ENCODE measurements at places on chromosomes 5 and 9.

DNA sequence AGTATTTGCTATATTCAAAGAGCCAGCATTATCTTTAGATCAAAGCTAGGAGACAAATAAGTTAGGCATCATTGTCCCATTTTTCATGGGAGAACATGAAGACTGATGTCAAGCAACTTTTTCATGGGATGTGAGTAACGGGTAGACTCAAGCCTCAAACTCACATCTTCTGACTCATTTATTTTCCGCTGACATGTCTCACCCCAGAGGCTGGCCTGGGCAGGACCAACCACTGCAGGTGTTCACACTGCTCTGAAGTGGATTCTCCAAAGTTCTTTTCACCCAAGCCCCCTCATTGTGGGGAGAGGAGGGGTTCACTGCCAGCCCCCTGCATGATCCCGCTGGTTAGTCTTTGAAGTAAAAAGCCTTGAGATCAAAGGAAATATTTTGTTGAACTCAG lies 34.9 kb upstream of the BASP1 start:
- no peak for DNase-seq

DNA sequence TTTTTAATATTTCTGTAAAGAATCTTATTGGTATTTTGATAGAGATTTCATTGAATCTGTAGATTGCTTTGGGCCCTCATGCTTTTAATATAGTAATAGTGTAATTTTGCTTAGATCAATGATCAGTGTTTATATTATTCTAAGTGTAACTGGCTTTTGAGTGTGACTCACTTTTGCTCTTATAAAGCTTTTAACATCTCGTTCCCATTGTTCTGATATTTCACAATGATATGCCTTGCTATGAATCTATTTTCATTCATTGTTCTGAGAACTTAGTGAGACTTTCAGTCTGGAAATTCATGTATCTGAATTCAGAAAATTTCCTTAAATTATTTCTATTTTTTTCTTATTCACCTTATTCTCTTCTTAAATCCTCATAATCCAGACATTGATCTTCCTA lies 13.5 kb upstream of the MAMDC2 start:
- no peak for DNase-seq

DNA sequence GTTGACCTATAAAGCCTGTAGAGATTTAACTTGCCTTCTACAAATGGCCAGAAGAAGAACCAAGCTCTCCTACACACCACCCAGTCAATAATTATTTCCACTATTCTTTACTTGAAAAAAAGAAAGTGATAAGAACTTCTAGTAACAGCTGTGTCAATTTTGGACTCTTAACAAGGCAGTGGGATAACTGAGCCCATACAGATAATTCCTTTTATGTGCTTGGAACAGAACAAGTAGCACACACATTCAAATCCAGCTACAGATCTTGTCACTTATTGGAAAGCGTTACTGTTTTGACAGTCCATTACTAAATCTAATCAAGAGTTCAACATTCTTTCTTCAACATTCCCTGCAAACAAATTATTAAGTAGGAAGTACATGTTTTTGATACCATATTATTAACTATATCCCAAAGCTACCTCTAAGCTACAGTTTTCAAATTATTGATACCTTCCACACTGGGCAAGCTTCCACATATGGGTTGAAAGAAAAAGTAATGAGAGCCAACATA lies 6.3 kb downstream of the PTGER4 start:
- no peak for DNase-seq

DNA sequence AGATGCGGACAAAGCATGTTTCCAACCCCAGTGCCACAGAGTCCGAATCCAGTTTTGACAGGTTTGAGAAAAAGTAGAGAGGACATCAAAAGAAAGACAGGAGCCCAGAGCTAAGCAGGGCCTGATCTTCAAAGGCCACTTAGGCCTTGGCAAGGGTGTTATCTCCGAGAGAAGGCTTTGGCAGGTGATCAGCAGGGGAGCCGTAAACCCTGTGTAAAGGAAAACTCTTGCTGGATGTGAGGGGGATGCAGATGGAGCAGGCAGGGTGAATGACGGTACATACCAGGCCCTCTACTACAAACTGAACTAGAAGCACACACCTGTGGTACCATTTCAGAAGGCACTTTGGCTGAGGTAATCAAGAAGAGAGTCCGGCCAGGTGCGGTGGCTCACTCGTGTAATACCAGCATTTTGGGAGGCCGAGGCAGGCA lies 1.4 kb upstream of the HNRNPH1 start:
- no peak for DNase-seq

DNA sequence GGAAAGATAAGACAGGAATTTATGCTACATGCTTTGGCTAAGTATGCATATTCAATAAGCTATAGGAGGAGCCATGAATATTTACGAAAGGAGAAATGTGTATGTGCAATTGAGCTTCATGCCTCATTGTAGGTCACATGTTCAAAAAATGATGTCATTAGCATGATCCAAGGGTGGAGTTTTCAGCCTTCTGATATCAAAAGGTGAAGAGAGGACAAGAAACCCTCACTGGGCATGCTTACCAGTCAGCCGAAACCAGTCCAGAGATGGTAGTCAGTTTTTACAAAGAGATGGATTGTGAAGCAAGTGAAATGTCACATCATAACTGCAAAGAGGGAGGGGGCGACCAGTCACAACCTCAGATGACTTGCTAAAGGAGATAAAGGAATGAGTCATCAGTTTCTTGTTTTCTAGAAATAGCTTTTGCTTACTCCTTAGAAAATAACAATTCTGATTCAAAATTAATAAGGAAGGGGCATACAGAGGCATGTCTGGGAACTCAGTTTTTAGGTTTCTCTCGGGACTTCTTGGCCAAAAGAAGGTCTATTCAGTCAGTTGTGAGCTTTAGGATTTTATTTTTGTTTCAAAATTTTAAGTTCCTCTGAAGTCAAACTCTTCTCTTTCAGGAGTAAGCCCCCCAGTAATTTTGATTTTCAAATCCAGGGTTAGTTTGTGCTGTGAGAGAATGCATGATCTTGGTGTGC lies 1067.8 kb upstream of the EDIL3 start:
- no peak for DNase-seq

- no peak for DNase-seq
Measured at GRCh38 chr9:34928921-34929320, 29.2 kb upstream of the PHF24 start.

- no peak for DNase-seq
Measured at GRCh38 chr9:68775003-68775730, 70.1 kb downstream of the PIP5K1B start.

- DNase-seq: no peak
Measured at GRCh38 chr9:37146410-37146809, 26.0 kb downstream of the ZCCHC7 start.

GRCh38 chr5:146633323-146633764 lies 117.4 kb upstream of the GPR151 start:
- no peak for DNase-seq

DNA sequence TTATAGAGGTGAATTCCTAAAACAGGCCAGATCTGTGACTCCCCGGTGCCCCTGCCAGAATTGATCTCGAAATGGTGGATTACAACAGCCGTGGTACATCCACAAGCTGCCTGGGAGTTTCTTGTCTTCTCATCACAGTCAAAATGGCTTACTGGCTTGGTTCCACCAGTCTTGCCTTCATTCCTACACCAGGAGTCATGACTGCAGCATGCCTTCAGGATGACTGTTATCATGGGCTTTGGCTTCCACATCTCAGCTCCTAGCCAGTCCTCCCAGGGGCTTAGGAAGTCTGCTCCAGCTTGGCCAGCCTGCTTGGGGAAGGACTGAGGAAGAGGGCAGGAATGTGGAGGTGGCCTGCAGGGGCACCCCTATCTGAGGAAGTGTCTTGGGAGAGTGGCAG lies 132.9 kb upstream of the NR3C1 start:
- no peak for DNase-seq

DNA sequence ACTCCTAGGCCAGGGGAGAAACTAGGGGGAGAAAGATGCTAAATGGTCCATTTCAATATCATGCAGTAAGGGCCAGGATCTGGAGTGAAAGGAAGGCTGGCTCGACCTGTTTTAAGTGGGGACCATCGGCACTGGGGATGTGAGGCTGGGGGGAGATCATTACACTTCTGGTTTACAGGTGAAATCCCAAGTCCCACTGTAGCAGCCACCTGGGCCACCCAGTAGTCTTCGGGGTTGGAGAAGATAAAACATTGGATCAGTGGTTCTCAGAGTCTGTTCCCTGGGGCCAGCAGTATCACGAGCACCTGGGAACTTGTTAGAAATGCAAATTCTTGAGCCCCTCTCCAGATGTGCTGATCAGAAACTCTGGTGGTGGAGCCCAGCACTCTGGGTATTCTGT lies 111.3 kb upstream of the ALDH1B1 start:
- no peak for DNase-seq

DNA sequence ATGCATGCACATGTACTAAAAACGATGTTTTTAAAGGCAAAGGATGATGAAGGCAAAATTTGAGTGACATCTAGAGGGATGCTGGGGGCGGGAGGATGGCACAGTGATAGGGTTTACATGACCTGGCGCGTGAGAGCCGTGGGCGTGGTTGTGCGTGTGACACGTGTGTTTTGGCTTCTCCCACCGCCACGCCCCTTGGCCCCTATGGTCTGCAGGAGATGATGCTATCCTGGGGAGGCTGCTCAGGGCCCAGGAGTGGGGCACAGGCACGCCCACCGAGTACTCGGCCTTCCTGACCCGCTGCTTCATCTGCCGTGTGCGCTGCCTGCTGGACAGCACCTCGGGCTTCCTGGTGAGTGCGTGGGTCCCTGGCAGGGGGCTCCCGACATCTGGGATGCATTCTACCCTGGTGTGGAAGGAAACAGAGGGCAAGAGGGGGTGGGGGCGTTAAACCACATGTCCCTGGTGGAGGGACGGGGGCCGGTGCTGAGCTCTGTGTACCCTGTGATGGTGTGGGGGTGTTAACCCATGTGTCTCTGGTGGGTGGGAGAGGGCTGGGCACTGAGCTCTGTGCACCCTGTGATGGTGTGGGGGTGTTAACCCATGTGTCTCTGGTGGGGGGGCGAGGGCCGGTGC lies 19.2 kb upstream of the EXOC3 start:
- no peak for DNase-seq

GRCh38 chr9:105735366-105735765 lies 41.0 kb downstream of the TMEM38B start:
- no peak for DNase-seq

DNA sequence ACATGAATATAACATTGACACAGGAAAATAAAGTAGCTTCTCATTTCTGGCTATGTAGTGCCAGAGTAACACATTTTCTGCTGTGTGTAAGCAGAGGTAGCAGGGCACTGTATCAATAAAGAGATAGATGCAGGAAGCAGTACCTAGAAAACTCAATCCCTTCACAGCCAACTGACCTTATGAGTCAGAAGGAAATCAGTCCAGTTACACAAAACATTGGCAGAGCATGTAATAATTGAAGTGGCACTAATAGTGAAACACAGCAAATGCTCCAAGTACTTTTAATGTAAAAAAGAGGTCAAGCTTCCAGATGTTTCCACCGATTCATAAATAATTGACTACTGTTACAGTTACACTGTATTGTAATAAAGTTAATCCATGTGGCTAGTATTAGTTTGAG lies 706.6 kb downstream of the EFNA5 start:
- DNase-seq: no peak

DNA sequence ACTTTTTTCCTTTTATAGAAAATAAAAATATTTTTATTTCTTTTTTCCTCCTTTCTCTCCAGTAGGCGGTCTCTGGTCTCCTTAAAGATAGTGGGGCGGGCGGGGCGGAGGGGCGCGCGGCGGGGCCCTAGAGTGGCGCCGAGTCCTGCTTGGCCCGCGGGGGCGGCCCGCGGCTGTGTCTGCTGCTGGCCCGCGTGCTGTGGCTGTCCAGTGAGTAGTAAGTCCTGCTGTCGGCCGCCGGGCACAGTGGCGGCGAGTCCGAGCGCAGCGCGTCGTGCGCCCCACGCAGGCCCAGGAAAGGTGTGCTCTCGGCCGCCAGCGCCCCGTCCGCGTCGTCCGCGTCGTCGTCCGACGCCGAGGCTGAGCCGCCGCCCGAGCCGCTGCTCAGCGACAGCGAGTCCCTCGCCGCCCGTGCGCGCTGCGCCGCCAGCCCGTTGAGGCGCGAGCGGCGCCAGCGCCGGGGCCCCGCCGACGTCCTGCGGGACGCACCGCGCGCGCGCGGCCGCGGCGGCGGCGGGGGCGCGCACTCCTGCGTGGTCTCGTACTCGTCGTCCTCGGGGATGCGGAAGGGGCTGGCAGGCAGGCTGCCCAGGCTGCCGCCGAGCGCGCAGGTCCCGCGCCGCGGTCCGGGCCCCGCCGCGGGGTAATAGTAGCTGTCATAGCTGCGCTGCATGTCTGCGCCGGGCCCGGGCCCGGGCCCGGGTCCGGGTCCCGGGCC lies 52.3 kb downstream of the PSD2 start:
- DNase-seq: peak; percentile 35

Measured in midbrain (tissue), 1 donor.